ENCODE measurements at places on chromosomes 13 and 19. TPM values are rescaled to one million over a fixed set of nuclear protein-coding genes. Genes with fewer than 3 reads are reported as not detected.

Gene PLPPR3
- not detected for total RNA-seq

Gene PEG3
- not detected for total RNA-seq

Gene GAMT
- total RNA-seq = 13.8 TPM

Gene C19orf44
- 3.3 TPM for total RNA-seq

Gene HCST
- 218 TPM for total RNA-seq

Gene SHISA7
- total RNA-seq = not detected

Gene CPT1C
- total RNA-seq = 2.9 TPM

Gene NPAS1
- total RNA-seq = 0.20 TPM

Gene FXYD1
- 3.3 TPM for total RNA-seq

Gene CD79A
- 0.35 TPM for total RNA-seq

Gene KLK15
- total RNA-seq = not detected

Gene KIR3DL2
- total RNA-seq = 1.1 TPM

Gene SERP2
- total RNA-seq = not detected

Gene PLK5
- total RNA-seq = not detected

Gene ZNF808
- total RNA-seq = 36.7 TPM

Gene C19orf67
- 0.35 TPM for total RNA-seq

Gene ZSCAN1
- total RNA-seq = not detected

GRCh38 chr19:51448411-51449016, 9.7 kb downstream of the SIGLEC8 start:
- DNase-seq = peak; percentile 49

DNA sequence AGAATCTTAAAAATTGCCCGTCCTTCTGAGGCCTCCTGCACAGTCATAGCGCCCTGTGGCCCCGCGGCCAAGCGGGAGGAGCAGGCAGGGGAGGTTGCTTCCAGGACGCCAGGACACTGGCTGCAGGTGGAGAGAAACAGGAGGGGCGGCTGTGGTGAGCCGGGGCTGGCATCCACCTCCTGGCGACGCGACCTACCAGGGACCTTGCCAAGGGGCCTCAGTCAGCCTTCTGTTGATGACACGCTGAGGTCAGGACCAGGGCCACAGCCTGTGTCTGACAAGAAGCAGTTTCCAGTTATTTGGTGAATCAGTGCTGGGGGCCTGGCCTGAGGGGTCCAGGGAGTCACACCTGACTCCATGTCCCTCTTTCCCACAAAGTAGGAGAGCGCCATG, 13.3 kb upstream of the MKNK2 start:
- DNase-seq = no peak

GRCh38 chr19:4555657-4556561, 3.6 kb downstream of the SEMA6B start:
- DNase-seq = no peak

GRCh38 chr13:94917824-94918223, 205.5 kb upstream of the SOX21 start:
- DNase-seq = no peak

GRCh38 chr19:5024282-5024681, 55.4 kb downstream of the KDM4B start:
- no peak for DNase-seq

DNA sequence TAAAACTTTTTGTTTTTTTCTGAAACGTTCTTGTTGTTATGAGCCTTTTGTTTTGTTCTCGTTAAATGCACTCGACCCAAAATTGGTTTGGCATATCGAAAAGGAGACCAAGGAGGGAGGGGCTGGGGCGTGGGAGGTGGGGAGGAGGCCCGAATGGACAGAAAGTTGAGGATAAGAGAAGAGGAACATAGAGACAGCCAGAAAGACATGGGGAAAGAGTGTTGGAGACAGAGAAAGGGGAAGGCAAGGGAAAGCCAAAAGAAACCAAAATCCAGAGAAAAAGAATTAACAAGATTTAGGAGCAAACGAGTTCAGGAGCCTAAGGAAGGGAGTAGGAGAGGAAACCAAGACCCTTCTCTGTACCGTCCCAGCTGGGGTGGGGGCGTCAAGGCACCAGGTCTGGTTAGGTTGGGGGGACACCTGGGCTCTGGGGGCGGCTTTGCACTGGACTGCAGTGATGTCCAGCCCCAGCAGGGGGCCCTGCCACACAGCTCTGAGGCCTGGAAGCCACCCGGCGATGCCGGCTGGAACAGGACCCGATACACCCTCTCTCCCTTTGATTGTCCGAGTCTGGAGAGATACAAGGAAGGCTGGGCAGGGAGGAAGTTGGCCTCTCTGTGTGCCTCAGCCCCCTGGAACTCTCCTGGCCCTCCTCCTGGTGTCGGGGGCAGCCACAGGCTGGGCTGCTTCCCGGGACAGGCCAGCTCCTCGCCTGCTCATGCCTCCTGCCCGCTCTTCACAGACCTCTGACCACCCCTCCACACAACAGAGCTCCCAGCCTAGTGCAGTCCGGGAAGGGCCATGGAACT, 11.6 kb upstream of the ASF1B start:
- peak; percentile 61 for DNase-seq

GRCh38 chr19:51277112-51277511, 26.2 kb downstream of the SIGLECL1 start:
- no peak for DNase-seq

DNA sequence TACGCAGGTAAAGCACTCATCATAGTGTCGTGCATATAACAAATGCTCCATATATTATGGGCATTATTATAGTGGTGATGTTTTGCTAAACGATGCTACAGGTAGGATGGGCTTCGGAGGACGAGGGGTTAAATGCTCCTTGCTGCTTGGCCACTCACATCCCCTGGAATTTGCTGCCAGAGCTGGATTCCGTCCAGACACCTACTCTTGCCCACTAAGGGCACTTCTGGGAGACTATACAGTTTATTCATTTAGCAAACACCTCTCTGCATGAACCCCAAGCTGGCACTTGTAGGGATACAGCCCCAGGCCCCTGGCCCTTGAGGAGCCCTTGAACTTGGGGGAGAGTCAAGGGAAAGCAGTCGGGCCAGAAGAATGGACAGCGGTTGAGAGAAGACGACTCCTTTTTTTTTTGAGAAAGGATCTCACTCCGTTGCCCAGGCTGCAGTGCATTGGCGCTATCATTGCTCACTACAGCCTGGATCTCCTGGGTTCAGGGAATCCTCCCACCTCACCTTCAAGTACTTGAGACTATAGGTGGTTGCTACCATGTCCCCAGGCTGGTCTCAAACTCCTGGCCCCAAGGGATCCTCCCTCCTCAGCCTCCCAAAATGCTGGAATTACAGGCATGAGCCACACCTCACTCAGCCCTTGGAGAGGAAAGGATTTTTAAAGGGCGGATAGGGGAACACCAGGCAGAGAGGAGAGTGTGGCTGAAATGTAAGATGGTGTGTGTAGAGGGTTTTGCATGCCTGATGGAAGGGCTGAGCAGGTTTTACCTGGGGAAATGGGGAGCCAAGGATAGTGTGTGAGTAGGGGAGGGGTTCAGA, 1.1 kb upstream of the MRPL34 start:
- DNase-seq = no peak

DNA sequence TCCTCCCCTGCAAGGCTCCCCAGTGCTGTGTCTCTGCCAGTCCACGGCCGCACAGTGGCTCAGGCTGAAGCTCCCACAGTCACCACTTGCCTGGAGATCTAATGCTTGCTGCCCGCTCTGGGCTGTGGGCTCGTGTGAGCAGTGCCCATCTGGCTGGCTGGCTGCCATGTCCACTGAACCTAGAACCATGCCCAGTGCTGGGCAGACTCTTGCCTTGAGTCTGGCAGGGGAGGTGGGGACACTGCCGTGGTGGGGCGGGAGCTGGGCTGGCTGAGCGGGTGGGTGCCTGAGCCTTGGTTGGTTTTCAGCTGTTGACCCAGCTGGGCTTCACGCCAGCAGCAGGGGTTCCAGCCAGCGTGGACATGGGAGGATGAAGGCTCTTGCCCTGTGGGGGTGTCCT, 52.3 kb downstream of the CRTC1 start:
- no peak for DNase-seq

GRCh38 chr13:101417043-101417406, 717 bp upstream of the NALCN start:
- no peak for DNase-seq

GRCh38 chr19:543910-544608, at the start of gene GZMM:
TSS of gene GZMM (plus strand) at chr19:544053. CDS start at chr19:544072, 19 bp downstream.
- peak; percentile 84 for DNase-seq

- DNase-seq = no peak
These were observed 65.3 kb upstream of the RXFP2 start for GRCh38 chr13:31674051-31674450.

DNA sequence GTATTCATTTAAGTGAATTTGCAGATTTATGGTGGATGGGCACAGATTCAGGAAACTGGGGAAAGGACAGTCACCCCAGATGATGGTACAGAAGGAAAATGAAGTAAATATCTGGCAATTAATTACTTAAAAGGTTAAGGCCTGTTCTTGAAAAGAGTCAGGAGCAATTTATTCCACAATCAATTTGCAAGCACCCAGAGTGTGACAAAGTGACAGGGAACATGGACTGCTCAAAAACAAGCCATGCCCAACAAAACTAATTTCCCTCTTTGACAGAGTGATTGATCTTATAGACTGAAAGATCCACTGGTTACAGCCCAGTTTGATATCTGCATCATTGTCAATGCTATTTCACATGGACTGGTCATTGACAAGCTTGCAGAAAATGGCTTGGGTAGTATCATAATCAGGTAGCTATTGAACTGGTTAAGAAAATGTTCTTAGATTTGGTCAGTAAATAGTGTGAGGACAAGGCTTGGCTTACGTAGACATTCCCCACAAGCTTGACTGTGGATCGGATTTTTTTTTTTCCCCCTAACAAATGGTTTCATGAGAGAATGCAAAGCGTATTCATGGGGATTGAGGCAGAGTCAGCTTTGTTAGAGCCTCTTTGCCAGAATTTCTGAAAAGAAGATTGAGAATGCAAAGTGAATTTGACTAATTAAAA, 584.6 kb downstream of the GPC6 start:
- no peak for DNase-seq

DNA sequence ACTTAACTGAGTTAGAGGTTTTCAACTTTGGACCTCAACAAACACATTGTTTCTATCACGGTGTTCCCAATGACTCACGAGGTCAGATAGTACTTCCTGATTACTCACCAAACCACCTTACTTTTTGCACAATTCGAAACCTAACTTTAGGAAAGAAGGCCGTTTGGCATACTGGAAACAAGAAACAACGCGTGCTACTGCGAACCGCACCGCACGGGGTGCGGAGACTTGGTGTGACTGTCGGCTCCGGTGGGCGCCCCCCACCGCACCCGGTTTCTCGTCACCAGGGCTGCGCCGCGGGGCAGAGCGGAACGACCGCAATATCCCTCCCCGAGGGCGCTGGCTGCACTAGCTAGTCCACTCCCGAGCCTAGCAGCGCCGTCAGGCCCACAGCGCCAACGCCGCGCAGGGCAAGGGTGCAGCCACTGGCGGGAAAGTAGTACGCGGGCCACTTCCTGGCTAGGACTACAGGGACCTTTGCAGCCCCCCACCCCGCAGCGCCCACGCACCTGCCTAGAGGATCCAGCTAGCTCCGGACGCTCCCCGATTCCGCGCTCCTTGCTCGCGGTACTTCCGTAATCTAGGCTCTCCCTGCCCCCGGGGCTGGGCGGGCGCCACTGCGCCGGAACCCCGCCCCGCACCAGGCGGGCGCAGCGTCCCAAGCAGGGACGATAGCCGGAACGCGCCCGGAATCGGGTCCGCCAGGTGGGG, at the start of gene PARP4:
TSS of gene PARP4 (minus strand) at position 582 of the 711 bp plus-strand sequence. CDS start 9,002 bp downstream, outside the sequence.
- peak; percentile 78 for DNase-seq

- no peak for DNase-seq
These were observed 121.9 kb upstream of the MLNR start for GRCh38 chr13:49098198-49098597.

GRCh38 chr13:75651013-75651412, 14.9 kb downstream of the LMO7 start:
- no peak for DNase-seq

GRCh38 chr13:111398196-111398595, 77.8 kb downstream of the TEX29 start:
- no peak for DNase-seq

DNA sequence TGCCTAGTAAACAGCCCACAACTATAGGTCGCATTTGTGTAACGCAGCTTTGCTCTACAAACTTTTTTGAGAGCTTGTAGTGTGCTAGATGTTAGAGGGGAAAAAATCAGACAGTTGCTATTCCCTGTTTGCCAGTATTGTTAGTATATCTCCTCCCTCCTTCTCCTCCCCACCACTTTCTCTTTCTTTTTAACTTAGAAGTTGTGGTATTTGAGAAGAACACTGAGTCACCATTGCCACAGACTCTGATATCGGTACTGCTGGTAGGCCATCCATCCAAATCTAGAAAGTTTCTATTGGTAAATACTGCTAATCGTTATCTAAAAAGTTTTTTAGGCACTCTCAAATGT, 666 bp downstream of the POMP start:
- no peak for DNase-seq

GRCh38 chr13:27919934-27920676, at the start of gene PDX1:
TSS of gene PDX1 (plus strand) at chr13:27920000. CDS start at chr13:27920139, 139 bp downstream.
- DNase-seq = no peak

GRCh38 chr19:608155-609003, 18.7 kb downstream of the HCN2 start:
- no peak for DNase-seq

DNA sequence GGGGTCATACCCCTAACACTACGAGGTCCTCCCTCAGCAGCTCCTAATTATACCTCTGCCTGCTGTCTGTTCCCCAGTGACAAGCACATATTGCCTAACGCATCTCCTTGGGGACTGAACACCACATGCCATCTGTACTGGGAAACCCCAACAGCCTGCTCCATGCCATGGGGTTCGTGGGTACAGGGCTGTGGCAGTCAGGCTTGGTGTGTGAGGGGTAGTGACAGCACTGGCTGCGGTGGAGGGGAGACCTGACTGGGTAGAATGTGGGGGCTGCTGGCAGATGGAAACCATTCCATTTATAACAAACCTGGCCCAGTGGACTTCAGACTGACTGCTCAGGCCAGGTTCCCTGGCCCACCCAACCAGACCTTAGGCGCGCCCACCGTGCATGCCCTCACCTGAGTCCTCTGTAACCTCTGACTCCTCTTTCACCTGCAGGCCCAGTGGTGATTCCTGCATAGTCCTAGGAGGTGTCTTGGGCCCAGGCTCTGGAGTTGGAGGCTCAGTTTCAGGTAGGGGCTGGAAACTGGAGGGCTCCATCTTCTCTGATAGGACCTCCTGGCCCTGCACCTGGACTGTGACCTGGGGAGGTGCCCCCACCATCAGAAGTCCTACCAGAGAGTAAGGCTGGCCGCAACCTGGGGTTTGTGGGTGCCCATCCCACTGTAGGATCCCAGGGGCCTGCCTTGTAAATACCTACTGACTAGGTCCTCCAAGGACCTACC, 3.0 kb downstream of the MZF1 start:
- DNase-seq = peak; percentile 15

DNA sequence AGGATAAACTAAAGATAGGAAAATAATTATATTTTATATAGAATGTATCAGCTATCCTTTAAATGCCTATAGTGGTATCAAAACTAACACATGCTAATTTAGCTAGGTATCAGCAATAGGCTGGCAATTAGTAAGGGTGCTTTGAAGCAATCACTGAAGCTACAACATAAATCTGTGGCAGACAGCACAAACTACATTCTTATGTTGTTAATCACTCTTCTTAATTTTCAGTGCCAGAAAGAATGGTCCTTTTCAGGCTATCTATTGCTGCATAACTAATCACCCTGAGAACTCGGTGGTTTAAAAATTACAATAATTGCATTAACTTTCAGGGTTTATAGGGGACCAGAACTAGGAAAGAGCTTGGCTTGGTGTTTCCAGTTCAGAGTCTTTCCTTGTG, 963.1 kb downstream of the EFNB2 start:
- DNase-seq = no peak

- DNase-seq = no peak
These were observed 50.8 kb downstream of the ATP11A start for GRCh38 chr13:112740502-112741131.

GRCh38 chr19:40239415-40240226, 13.1 kb upstream of the CCNP start:
- no peak for DNase-seq
